Endodermal cell (in vitro differentiated cells): ENCODE measurements at places on chromosomes 12 and 14. TPM values are rescaled to one million over a fixed set of nuclear protein-coding genes. Genes with fewer than 3 reads are reported as not detected.

- no peaks in the 10 kb centered on the region for H3K36me3 ChIP-seq
- DNase-seq, result peak; percentile 85
- no peak overlapping the region for H3K4me3 ChIP-seq
These were observed 10.8 kb downstream of the ITPK1 start for GRCh38 chr14:93104961-93105360.

DNA sequence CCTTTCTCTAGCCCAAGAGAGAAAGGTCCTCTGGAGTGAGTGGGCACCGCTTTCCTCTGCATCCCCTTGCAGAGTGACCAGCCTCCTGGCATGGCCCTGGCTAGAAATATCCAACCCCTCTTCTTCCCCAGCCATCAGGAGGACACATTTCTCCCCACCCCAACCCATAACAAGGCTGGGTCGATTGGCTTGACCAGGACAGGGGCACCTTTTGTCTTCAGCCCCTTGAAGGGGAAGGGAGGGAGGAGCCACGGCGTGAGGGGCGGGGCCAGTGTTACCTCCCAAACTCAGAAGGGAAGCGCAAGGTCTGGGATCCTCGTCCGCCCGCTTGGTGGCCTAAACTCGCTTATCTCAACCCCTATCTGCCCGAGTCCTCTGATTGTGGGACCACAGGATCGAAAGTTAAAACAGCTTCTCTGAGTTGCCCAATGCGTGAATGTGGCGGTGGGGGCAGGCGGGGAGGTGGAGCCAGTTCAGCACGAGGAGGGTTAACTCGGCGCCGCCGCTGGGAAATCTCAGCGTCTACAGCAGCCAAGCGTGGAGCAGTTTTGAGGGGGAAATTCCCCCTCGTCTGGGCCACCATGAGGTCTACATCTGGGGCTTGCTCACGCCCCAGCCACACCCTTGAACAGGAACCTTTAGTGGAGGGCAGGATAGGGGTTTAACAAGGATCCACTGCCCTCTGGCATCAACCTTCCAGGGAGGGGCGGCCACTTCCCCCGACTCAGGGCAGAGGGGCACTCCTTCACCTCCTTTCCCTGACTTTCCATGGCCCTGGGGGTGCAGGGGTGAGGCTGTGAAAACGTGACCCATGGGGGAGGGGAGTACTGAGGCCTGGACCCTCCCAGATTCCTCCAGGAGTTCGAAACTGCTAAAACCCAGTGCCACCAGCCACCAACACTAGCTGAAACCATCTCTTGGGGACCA is 795 bp downstream of the STAT6 start:
- DNase-seq, result peak; percentile 97
- H3K4me3 ChIP-seq, result peak overlapping the region; percentile 84
- no peaks in the 10 kb centered on the region for H3K27me3 ChIP-seq
- no peaks in the 10 kb centered on the region for H3K4me1 ChIP-seq

Gene GLIPR1L1
- total RNA-seq, result 1.3 and 4.2 TPM in 2 replicates

DNA sequence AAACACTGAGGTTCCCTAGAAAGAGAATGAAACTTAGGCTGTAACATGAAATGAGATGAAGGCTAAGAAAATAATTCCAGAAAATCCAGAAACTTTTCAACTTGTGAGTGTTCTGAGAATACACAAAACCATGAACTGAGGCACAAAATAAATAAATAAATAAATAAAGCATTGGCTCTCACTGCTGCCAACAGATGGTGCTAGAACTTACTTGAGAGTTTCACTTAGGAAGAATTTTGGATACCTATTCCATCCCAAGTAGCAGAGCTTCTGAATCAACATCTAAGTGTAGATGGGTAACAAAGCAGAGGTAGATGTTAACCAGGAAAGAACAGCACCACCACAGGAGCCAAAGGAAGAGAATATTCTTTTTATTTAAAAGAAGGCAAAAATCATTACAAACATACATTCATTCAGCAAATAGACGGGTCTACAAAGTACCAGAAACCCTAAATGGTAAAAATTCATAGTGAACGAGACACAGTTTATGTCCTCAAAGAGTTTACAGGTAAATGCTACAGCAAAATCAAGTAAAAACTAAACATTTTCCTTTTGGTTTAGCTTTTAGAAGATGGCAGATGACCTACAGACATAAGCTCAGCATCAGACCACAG is 16.7 kb downstream of the EPS8 start:
- no peak overlapping the region for H3K4me3 ChIP-seq
- H3K4me1 ChIP-seq, result no peaks in the 10 kb centered on the region
- H3K36me3 ChIP-seq, result no peaks in the 10 kb centered on the region
- no peaks in the 10 kb centered on the region for H3K27me3 ChIP-seq
- DNase-seq, result no peak
- H3K27ac ChIP-seq, result no peak overlapping the region

Gene USP15
- 27.9 and 29.8 TPM in 2 replicates for total RNA-seq

Gene BLOC1S1
- total RNA-seq, result 89.3 to 108 TPM (median 102 TPM) in 3 replicates

Gene RIMBP2
- total RNA-seq, result 2.8 and 3.4 TPM in 2 replicates

- H3K36me3 ChIP-seq, result no peaks in the 10 kb centered on the region
- H3K27me3 ChIP-seq, result peaks cover 96% of the 10 kb centered on the region
- no peak overlapping the region for H3K27ac ChIP-seq
- H3K4me1 ChIP-seq, result no peaks in the 10 kb centered on the region
- H3K4me3 ChIP-seq, result no peak overlapping the region
These were observed 14.2 kb upstream of the FZD10 start for GRCh38 chr12:130147875-130148596.

DNA sequence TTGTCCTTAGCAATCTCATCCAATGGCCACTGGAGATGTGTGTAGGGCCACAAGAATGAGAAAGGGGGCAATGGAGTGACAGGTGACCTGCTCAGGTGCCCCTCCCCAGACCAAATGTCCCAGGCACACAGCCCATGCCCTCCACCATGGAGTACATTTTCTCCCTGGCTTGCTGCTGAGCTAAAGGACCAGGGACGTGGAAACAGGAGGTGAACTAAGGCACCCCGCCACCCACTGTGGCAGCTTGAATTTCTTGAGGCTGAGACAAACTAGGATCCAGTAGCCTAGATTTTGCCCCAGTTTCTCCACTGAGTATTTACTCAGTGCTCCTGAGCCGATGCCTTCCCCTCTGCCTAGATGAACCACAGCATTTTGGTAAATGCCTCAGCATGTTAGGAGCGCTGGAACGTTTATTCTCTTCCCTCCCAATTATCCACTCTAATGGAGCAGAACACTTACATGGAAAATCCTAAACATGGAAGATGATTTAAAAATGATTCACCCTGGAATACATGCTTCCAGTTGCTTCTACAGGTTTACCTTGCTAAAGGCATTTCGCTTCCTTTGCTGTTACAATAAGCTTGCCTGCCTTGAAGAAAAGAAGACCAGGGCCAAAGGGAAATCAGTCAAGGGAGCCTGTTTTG is 198.0 kb downstream of the ZFP36L1 start:
- H3K4me1 ChIP-seq, result peaks cover 18% of the 10 kb centered on the region
- H3K4me3 ChIP-seq, result no peak overlapping the region
- H3K36me3 ChIP-seq, result no peaks in the 10 kb centered on the region
- DNase-seq, result no peak

Gene OR11H12
- not detected in 3 replicates for total RNA-seq

DNA sequence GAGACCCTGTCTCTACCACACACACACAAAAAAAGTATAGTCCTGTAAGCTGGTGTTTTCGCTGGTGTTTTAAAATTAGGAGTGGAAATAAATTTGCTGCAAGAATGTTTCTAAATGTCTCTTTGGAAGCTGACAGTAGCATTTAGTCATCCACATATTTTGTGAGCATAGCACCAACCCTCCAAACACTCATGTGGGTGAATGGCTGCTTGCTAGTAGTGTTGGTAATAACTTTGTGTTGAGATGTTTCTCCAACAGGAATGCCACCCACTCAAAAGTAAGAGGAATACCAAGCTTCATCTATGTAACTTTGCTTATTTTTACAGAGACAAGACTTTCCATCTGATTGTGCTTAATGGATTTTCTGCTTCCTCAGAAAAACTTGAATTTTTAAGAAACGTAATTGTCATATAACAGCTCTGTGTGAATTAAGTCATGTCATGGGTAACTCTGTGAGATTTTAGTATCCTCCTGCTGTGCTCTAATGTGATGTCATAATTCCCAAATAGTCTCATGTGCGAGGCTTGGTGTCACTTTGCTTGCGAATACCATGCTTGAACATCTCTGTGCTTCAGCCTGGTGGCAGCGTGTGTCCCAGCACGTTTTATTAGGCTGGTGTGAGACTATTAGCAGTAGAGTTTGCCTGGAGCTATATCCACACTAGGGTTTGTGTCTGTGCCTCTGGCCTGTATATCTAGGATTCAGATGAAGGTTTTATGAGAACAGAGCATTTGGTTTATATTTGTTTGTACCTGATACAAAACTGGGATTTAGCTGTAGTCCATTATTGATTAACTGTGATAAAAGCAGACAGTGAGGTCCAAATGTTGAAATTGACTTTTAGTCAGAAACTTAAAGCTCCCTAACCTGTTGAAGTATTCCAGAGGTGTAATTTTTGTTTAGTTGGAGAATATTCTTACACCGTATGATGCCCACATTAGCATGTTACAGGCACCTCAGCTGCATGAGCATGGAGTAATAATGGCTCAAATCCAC is 80.5 kb downstream of the FBXW8 start:
- no peaks in the 10 kb centered on the region for H3K27me3 ChIP-seq
- peaks cover 30% of the 10 kb centered on the region for H3K36me3 ChIP-seq

Gene ZNF641
- 8.4 to 12.5 TPM (median 9.2 TPM) in 3 replicates for total RNA-seq

DNA sequence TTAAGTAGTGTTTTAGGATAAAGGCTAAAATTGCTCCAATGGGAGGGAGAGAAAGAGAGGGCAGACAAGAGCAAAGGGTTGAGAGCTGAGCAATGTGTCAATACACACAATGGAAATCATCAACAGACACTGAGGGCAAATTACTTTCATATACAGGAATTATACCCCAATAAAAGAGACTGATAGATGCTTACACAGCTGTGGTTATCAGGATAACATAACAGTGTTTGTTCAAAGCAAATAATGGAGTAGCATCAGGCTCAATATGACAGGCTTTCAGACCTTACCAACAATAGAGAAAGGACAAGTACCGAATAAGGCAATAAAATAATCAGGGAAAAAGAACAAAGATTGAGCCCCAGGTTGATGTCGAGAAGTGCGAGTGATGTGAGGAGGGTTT is 53.4 kb upstream of the DIO2 start:
- H3K27me3 ChIP-seq, result no peaks in the 10 kb centered on the region
- no peak overlapping the region for H3K27ac ChIP-seq
- no peaks in the 10 kb centered on the region for H3K4me1 ChIP-seq

Gene PPFIA2
- not detected in 3 replicates for total RNA-seq

GRCh38 chr14:95025218-95025617 is 132.1 kb downstream of the DICER1 start:
- H3K27ac ChIP-seq, result no peak overlapping the region
- H3K4me1 ChIP-seq, result no peaks in the 10 kb centered on the region
- no peak overlapping the region for H3K4me3 ChIP-seq
- no peaks in the 10 kb centered on the region for H3K36me3 ChIP-seq
- DNase-seq, result no peak

DNA sequence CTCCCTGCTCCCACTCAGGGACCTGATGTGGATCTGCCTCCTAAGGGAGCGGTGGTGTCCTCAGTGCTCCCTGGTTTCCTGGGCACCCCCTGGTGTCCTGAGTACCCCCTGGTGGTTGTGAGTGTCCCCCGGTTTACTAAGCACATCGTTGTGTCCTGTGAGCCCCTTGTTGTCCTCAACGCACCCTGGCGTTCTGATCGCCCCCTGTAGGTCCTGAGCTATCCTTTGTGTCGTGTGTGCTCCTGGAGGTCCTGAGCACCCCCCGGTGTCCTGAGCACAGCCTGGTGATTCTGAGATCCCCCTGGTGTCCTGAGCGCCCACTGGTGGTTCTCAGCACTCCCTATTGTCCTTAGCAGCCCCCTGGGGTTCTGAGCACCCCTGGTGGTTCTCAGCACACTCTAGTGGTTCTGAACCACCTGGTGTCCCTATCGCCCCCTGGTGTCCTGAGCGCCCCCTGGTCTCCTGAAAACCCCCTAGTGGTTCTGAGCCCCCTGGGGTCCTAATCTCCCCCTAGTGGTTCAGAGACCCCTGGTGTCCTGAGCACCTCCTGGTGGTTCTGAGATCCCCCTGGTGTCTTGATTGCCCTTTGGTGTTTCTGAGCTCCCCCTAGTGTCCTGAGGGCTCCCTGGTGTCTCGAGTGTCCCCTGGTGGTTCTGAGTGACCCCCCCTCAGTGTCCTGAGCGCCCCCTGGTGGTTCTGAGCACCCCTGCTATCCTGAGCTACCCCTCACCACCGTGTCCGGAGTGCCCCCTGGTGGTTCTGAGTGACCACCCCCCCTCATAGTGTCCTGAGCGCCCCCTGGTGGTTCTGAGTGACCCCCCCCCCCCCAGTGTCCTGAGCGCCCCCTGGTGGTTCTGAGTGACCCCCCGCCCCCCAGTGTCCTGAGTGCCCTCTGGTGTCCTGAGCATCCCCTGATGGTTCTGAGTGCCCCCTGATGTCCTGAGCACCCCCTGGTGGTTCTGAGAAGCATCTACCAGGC is 615.1 kb downstream of the TMEM121 start:
- no peaks in the 10 kb centered on the region for H3K4me1 ChIP-seq
- H3K4me3 ChIP-seq, result no peak overlapping the region
- DNase-seq, result no peak
- no peaks in the 10 kb centered on the region for H3K27me3 ChIP-seq

DNA sequence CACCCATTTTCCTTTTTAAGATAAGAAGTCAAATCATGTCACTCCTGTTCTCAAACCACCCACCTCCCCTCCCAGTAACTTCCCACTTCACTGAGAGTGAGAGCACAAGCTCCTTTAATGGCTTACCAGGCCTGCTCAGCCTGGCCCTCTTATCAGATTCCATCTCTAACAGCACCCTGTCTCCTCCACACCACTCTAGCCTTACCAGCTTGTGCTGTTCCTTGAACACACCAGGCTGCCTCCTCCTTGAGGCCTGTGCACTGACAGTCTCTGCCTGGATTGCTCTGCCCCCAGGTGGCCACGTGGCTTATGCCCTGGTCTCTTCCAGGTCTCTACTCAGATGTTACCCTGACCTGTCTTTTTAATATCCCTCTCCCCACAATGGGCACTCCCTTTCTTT is 40.1 kb upstream of the EVL start:
- no peaks in the 10 kb centered on the region for H3K4me1 ChIP-seq
- no peak overlapping the region for H3K4me3 ChIP-seq

GRCh38 chr14:61183196-61183885 is 97.8 kb downstream of the TMEM30B start:
- H3K27me3 ChIP-seq, result no peaks in the 10 kb centered on the region
- no peak for DNase-seq
- H3K36me3 ChIP-seq, result no peaks in the 10 kb centered on the region
- H3K4me1 ChIP-seq, result no peaks in the 10 kb centered on the region
- no peak overlapping the region for H3K27ac ChIP-seq
- no peak overlapping the region for H3K4me3 ChIP-seq

DNA sequence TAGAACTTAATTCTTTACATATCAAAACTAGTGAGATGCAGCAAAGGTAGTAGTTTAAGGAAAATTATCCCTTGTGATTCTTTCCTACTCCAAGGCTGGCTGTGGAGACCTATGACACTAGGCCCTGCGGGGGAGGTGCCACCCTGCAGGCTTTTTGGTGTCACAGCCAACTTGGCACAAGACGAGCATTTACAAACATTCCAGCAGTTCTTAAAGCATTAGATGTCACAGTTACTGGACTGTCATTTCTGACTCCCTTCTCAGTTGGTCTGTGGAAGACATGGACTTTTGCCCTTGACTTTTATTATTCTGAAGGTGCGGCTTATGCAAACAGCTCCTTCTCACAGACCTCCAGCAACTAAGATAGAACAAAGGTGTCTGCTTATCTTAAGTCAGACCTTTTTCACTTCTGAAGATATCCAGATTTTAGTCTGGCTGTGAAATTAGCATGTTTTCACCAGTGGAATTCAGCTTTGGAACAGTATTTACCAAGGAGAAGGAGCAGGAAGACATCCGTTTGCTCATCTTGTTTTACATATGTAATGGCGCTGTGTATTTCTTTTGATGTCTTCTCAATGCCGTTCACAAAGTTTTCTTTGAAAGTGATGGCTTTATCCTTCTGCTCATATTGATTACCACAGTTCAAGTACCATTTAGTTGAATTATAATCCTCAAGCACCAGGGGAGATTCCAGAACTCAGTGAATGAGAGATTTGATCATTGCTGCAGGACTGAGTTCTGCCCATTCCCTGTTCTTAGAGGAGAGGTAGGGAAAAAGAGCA is 17.9 kb downstream of the SRGAP1 start:
- H3K4me3 ChIP-seq, result peak overlapping the region; percentile 57
- peak overlapping the region; percentile 25 for H3K27ac ChIP-seq
